Skeletal muscle tissue (tissue), 5 donors: ENCODE measurements at places on chromosomes 2 and 18. TPM values are rescaled to one million over a fixed set of nuclear protein-coding genes. Genes with fewer than 3 reads are reported as not detected.

The SERPINB3 gene
- total RNA-seq, result not detected

The KCNG2 gene
- 0.52 TPM for total RNA-seq

The CHPF gene
- 33.4 TPM for total RNA-seq

The RPS27A gene
- total RNA-seq, result 1,291 TPM

The CCDC85A gene
- 4.7 TPM for total RNA-seq

The DNER gene
- total RNA-seq, result 1.6 TPM

The NEURL3 gene
- total RNA-seq, result not detected

The FLACC1 gene
- 1.0 TPM for total RNA-seq

The DYSF gene
- 88.7 TPM for total RNA-seq

The SH3RF3 gene
- 2.1 TPM for total RNA-seq

The MARS2 gene
- 4.2 TPM for total RNA-seq

The GALNT13 gene
- under 0.01 TPM for total RNA-seq

The GALNT5 gene
- total RNA-seq, result 3.1 TPM

The ADAM23 gene
- total RNA-seq, result 3.7 TPM

The PASK gene
- total RNA-seq, result 3.7 TPM

The CTAGE1 gene
- not detected for total RNA-seq

The PIK3C3 gene
- 50.1 TPM for total RNA-seq

The MFF gene
- total RNA-seq, result 65.8 TPM

The TGFA gene
- under 0.01 TPM for total RNA-seq
